Activated CD4-positive, alpha-beta T cell treated with anti-CD3 and anti-CD28 coated beads, Interleukin-2, Interleukin-4, amounts not matched to agents 100 ng/mL and 50 ng/mL, durations not matched to agents 16 hours and 8 hours (primary cell): ENCODE measurements at places on chromosomes 7 and 10.

DNA sequence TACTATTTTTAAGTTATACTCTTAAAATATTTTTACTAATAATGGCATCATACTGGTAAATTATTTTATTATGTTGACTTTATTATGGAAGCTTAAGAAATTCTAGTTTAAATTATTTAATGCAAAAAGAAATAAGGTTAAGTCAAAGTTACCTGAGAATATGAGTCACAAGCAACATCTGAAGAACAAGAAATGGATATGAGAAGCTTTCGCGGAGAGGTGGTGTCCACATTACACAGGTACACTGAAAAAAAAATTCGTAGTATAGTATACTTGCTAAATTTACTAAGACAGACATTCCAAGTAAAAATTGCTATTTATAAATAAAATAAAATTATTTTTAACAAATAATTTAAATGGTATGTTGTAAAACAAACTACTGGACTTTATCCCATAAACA is 143.8 kb downstream of the AVL9 start:
- no peak for DNase-seq

DNA sequence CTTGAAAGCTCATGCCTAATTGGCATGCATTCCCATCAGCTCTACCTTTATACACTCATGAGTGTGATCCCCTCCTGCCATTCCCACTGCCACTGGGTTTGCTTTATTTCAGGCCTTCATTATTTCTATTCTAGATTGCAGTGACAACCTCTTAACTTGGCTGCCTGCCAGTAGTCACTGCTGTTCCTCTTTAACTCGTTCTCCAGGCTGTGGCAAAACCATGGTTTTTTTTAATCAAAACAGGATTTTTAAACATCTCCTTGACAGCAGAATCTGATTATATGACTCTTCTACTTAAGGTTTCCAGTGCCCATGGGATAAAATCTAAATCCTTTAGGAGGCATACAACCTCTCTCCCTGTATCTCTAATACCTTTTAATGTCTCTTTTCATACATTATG is 223.7 kb upstream of the PCDH15 start:
- no peak for DNase-seq

DNA sequence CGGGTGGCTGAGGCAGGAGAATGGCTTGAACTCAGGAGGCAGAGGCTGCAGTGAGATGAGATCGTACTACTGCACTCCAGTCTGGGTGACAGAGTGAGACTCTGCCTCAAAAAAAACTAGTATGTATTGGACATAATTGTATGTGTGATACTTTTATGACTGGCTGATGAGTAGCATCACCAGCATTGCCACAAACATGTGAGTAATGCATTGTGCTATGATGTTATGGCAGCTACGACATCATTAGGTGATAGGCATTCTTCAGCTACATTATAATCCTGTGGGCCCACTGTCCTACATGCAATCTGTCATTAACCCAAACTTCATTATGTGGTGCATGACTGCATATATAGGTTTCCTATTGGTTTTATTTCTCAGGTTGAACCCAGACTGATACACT is 352.4 kb downstream of the GALNT17 start:
- DNase-seq = no peak

GRCh38 chr10:80436446-80437098 is 17.5 kb upstream of the TSPAN14 start:
- DNase-seq = no peak

DNA sequence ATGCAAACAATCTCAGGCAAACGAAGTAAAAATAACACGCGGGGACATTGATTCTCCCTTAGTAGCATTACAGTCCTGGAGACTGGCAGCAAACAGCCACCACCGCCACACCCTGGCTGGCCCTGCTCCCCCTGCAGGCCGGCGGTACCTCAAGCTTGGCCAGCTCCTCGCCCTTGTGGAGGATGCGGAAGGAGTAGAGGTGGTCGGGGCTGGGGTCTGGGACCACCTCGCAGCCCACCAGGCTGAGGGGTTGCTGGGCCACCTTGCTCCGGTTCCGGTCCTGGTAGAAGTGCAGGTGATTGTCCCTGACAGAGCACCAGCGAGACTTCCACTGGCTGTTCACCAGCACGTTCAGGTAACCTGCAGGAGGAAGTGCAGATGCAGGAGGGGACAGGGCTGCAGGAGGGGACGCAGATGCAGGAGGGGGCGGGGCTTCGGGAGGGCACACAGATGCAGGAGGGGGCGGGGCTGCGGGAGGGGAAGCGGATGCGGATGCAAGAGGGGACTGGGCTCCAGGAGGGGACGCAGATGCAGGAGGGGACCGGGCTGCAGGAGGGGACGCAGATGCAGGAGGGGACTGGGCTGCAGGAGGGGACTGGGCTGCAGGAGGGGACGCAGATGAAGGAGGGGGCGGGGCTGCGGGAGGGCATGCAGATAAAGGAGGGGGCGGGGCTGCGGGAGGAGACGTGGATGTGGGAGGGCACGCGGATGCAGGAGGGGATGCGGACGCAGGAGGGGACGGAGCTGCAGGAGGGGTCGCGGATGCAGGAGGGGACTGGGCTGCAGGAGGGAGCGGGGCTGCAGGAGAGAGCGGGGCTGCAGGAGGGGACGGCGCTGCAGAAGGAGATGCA is 65.7 kb downstream of the VWA2 start:
- peak; percentile 53 for DNase-seq

DNA sequence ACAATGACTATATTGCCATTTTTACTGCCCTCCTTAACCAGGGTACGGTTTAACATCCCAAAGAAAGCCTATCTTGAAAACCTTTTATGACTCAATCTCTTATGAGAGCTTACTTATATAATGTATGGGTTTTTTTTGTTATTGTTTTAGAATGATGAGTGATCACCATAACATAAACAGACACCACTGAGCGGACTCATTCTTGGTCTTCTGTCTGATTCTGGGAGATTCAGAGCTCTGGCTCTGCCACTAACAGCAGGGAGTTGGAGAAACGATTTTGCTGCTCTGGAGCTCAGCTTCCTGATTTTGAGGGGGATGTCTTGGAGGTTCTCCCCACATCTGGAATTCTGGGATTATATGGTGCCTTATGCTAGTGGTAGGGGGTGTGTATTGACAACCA is 244.1 kb downstream of the FRMD4A start:
- no peak for DNase-seq

GRCh38 chr10:33635967-33636515 is 301.6 kb upstream of the NRP1 start:
- DNase-seq = no peak

DNA sequence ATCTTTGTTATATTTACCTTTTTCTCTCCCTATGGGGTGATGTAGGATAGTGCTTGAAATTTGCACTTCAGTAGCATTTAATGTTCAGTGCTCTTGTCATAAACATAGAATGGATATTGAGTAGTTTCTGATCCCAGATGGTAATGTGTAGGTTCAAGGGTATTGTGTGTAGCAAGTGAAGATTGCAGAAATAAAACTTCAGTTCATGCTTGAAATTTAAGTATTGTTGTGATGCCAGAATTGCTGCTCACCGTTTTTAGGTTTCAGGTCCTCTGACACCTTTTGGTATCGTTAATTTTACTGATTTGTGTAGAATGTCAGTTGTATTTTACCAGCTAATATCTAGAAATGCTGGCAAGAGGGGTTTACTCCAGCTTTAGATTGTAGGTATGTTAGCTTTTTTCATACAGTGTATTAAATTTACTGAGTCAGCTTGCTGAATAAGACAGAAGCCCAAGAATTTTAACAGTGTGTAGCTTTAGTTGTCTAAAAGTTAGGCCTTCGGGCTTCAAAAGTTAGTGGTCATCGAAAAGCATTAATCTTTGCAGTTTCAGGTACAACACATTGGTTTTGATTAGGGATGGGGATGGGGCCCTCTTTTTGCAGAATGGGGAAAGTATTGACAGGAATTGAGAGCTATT is 1.9 kb downstream of the PTEN start:
- peak; percentile 19 for DNase-seq

DNA sequence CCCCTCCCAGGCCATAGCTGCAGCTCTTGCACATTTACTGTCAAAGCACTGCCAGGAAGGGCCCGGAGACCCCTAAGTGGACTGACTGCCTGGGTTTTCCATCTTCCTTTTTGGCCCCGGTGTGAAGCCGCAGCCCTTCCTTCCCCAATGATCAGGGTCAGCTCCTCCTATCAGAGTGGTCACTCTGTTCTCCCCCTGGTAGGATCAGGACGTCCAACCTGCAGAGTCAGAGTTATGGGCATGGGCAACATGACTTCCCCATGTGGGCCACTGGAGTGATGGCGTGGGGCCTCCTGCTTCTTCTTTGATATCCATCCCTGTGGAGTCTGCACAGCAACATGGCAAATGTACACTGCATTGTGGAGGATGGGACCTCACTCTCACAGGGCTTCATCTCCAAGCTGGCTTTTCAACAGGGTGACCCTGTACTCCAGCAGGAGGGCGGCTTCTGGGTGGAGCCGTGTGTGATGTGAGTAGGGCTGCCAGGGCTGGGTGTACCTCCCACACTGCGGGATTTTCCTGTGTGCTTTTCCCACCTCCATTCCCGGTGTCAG is 6.4 kb upstream of the RAMP3 start:
- no peak for DNase-seq

GRCh38 chr10:12512332-12513002 is 163.1 kb downstream of the CAMK1D start:
- no peak for DNase-seq

GRCh38 chr10:48951707-48952106 is 12.1 kb upstream of the LRRC18 start:
- DNase-seq = no peak

GRCh38 chr7:664997-665735 is 61.3 kb upstream of the DNAAF5 start:
- DNase-seq = no peak

DNA sequence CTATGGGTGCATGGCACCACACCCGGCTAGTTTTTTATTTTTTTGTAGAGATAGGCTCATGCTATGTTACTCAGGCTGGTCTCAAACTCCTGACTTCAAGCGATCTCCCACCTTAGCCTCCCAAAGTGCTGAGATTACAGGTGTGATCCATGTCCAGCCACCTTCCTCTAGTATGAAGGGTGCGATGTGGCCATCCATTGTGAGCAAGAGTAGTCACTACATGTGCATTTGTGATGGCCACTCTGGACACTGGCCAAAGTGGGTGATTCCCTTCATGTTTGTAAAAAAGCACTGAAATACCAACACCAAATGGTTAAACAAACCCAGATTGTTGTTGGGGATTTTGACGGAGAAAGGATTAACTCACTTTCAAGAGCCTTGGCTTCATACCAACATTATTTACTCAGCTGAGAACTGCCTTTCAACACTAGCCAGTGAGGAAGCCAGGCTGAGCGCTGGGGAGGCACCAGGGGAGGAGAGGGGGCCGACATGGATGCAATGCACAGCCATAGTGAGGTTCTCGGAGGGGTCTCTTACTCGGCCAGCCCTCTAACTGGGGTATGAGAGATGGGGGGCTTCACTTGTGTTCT is 198.1 kb upstream of the LYZL2 start:
- no peak for DNase-seq

DNA sequence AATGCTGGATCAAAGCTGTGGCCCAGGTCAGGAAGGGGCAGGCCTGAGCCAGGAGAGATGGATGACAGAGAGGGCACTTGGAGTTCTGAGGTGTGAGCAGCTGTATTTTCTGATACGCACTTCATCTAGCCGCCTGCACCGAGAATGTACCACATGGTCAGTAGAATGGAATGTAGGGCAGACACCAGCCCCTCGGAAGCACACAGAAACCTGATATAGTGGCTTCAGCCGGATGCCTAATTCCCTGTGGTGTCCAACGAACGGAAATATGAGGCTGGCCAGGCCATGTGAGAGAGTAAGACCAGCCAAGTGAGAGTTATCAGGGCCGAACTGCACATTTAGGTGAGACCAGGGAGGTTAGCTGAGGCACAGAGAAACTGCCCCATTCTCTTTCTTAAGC is 46.7 kb upstream of the PLCE1 start:
- DNase-seq = no peak

- DNase-seq = no peak
Observed at GRCh38 chr10:127228195-127228787, 31.9 kb upstream of the INSYN2A start.

DNA sequence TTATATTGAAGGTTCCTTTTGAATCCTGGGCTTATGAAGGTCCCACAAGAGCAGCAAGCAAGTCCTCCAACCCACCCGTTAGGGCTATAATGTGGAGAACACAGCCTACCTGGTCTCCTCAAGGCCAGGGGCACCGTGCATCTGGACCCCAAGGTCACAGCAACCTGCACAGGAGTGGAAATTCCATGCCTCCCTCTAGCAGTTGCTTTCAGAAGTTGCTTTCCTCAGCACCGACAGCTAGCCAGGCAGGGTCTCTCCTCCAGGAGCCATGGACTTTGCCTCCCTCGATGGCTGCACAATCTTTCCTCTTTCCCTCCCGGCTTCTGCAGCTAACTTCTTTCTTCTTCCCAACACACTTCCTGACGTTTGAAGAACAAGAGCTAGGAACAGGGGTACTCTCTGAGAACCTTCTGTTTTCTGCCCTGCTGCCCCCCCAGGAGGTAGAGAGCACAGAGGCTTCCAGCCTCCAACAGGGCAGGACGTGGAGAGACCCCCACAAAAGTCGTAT is 149.8 kb downstream of the PTPN20 start:
- no peak for DNase-seq

DNA sequence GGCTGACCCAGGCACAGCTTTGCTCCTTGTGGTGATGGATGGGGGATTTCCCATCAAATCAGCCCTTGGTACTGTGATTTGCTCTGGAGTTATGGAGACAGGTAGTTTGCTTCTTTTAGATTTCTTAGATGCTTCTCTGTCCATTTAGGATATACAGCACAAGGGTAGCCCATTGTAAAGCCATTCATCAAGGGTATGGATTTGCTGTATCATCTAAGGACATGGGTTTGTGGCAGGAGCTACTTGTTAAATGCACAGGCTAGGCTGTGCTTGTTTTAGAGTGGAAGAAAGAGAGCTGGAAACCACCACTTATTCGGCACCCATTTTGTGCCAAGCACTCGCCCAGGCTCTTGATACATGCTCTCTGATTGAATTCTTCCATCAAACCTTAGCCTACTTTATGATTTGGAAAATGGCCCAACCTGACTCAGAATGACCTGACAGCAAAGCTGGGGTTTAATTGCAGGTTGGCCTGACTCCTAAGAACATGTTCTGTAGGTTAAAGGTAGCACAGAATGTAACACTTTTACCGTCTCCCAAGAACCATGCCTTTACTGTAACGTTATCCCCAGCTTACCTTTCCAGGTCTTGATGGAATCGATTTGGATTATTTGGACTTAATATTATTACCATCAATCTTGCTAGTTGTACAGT is 168.0 kb downstream of the SNX10 start:
- no peak for DNase-seq

- DNase-seq = no peak
Observed at GRCh38 chr10:31749301-31749700, 179.3 kb downstream of the ARHGAP12 start.

DNA sequence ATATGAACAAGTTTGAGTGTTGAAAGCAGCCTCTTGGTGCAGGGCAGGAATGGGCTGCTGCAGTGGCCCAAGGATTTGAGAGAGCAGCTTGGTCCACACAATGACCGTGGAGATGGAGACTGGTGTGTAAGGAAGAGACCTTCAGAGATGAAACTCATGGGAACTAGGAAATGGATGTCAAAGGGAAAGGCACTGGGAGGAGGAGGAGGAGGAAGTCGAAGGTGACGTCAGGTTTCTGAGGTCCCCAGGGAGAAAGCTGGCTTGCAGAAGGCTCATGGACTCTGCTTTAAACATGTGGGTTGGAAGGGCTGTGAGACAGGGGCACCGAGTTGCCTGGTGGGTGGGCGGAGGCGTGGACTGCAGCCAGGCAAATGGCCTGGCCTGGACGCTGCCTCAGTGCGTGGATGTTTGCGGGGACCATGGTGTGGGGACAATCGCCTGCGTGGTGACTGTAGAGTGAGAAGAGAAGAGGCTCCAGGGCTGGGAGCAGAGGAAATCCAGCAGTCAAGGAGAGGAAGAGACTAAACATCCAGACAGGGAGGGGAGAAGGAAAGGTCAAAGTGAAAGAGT is 14.6 kb downstream of the C10orf71 start:
- DNase-seq = no peak
